ENCODE measurements at places on chromosomes 13 and 19. TPM values are rescaled to one million over a fixed set of nuclear protein-coding genes. Genes with fewer than 3 reads are reported as not detected.

Gene OPA3
- 3.3 TPM for polyA plus RNA-seq

Gene CBY2
- polyA plus RNA-seq: not detected

Gene IL4I1
- 0.40 TPM for polyA plus RNA-seq

Gene PRTN3
- not detected for polyA plus RNA-seq

Gene ICAM5
- polyA plus RNA-seq: not detected

Gene ZNF223
- 2.3 TPM for polyA plus RNA-seq

Gene EFNB2
- polyA plus RNA-seq: not detected

Gene KIR2DL4
- 61.6 TPM for polyA plus RNA-seq

Gene NLRP5
- polyA plus RNA-seq: not detected

Gene C19orf67
- not detected for polyA plus RNA-seq
